Amygdala (tissue), 56 donors: ENCODE measurements at places on chromosomes 12 and 14.

DNA sequence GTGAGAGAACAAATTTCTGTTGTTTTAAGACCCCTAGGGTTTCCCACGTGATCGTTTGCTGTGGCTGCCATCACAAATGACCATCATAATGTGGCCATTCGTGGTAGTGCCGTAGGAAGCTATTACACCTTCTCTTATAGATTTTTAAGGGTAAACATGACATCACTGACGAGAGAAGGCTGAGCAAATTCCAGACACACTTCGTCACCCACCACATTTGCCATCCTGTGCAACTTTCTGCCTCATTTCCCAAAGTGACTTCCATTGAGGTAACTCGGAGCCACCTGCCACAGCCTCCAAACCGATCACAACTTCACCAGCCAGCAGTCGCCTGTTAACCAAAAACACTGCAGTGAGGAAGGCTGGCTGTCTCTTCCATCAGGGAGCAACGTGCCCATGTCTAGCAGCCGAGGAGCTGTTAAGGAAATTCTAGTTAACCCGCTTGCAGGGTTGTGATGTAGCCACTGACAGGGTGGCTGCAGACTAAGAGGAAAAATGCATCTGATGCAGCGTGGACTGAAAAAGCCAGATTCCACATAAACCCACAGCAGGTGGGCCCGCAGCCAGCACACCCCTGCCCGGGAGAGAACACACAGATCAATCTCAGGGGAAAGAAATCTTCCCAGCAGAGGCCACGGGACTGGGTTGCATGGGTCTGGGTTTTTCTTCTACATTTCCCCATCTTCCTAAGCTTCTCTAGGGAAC, 44.6 kb downstream of the CCDC85C start:
- no peak for DNase-seq

- no peak for DNase-seq
Observed at GRCh38 chr14:95465936-95466335, 50.5 kb downstream of the SYNE3 start.

GRCh38 chr12:22971247-22971646, 346.3 kb downstream of the ETNK1 start:
- no peak for DNase-seq

DNA sequence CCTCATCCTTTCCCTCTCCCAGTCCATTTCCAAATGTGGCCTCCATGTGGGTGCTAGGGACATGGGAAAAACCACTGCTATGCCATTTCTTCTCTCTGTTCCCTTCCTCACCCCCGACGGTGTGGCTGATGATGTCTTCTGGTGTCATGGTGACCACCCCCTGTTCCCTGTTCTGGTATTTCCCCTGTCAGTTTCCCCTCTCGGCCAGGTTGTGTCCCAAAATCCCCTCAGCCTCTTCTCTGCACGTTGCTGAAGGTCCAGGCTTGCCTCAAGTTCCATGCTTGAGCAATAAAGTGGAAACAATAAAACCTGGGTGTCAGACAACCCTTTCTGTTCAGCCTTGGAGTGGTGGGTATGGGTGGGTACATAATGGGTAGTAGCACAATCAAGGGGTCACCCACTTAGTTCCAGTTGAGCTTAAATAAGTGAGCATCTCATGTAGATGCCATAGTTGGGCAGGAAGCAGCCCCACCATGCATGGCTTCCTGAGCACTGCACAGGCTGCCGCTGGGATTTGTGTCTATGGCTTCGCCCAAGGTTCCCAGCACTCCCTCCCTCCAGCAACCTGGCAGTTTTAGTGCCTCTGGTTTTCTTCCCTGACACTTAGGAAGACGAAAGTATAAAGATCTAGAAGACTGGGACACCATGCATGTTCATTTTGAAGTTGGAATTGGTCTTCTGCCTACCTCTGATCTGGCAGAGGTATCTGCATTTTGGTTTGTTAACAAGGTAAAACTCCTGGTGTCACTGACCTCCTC, 8.7 kb upstream of the ITFG2 start:
- no peak for DNase-seq

DNA sequence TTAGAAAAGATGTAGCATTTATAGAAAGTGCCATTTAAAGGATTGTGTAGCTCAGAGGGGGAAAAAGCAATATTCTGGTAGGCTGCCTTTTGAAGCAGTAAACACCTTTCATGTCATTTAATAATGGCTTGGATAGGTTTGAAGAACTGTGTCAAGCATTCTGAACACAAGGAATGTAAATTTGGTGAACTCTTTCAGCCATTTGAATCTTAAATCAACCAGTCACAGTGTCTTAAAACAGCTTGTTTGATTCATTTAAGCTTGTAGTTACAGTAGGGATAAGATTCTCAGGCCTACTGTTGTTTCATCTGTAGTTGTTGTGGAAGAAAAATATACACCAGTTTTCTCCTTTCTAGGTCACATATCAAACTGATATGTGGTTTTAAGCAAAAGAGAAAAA, 299.4 kb upstream of the NOVA1 start:
- DNase-seq, result no peak
